ENCODE measurements at places on chromosomes 6 and 20.

- no peak for DNase-seq
These were observed 51.1 kb upstream of the TMEM170B start for GRCh38 chr6:11486486-11486885.

DNA sequence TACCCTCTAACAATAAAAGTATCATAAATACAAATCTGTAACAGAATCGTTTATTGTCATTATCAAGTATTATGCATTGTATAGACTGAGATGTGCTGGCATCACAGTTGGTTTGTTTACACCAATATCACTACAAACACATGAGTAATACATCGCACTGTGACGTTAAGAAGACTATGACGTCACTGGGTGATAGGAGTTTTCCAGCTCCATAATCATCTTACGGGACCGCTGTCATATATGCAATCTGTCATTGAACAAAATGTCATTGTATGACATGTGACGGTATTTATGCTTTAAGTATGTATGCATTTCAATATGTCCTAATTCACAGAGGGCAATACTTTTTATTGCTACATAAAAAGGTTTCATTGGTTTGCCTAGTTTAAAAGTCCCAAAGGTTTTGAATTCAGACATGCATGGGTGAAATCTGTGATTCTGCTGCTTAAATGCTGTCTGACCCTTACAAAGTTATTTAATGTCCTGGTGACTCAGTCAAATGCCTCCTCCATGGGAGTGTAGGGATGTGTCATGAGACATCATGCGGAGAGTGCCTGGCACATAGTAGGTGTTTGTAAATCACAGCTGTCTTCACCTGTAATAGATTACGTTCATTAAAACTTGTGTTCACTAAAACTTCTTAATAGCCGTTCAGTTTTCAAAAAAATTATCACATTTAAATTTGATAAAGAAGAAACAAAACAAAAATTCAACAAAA, 160.7 kb upstream of the PDE10A start:
- DNase-seq: no peak

DNA sequence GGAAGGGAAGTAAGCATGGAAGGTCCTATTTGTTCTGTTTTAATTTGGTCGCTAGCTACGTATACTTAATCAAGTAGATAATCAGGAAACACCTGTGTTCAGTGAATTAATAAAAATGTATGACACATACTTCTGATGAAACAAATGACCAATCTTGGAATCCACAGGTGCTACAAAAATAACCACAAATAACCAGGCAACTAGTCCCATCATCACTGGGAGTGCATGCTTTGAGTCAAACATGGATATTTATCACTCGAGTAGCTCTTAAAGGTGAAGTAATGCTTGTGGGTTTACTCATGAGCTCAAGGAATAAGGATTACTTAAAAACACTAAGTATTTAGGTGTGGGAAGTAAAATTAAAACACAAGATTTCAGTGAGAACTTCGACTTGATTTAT, 285.6 kb upstream of the ID4 start:
- DNase-seq: no peak

DNA sequence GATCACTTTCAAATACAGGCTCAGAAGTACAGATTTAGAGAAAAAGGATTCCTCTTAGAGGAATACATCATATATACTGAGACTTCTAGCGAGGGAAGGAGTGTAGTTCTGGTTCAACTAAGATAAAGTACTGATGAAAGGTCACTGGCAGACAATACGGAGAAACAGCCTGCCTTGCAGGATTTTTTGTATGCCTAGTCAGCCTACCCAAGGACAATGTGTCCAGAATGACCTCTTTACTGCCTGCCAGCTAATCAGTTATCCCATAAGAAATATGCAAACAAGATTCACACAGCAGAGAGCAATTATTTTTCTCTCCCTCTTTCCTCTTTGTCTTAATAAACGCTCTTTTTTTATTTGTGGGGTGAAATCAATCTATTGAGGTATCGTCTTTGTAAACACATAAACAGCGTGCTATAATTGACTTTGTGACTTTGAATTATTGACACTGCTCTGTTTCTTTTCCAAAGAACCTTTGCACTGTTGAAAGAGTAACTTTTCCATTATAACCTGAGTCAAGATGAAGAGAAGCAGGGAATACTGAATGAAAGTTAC, 1.4 kb upstream of the TSPYL4 start:
- no peak for DNase-seq

- peak; percentile 73 for DNase-seq
These were observed at the start of gene FBXL4 for GRCh38 chr6:98947411-98948292. Gene FBXL4 (minus strand): TSS chr6:98947946. CDS start chr6:98926988, 20,958 bp downstream.

- no peak for DNase-seq
These were observed 395.2 kb downstream of the BCKDHB start for GRCh38 chr6:80501636-80502035.

DNA sequence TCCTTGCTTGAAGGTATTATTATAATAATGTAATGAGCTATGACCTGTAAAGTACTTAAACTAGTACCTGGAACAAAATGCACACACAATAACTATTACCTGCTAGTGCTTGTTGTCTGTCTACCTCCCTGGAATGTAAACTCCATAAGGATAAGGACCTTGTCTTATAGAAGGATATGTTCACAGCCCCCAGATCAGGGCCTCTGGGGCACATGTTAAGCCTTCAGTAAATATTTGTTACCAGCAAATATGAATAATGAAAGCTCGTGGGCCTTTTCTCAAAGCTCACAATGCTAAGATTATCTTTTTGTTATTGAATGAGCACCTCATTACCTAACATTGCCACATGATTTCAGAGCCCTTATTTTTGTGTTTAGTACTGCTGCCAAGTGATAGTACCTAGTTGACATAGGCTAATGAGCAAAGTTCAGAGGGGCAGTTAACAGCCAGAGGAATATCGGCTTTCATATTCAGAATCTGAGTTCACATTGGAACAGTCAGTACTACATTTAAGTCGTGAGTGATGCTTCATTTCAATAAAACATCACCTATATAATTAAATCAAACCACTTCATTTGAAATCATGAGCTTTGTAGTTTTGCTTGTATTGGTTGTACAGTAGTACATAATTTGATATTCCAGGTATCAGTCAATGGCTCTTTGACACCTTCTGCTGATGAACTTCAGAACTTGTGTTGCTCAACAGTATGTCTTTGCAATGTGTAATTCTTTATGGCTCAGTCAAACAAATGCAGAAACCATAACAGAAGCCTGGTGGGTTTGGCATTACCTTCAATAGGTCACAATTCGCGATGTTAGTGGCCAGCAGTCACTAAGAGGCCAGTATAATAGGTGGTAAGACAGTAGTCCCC, 11.8 kb upstream of the SMLR1 start:
- no peak for DNase-seq

GRCh38 chr20:54879393-54879792, 404.0 kb downstream of the DOK5 start:
- no peak for DNase-seq

DNA sequence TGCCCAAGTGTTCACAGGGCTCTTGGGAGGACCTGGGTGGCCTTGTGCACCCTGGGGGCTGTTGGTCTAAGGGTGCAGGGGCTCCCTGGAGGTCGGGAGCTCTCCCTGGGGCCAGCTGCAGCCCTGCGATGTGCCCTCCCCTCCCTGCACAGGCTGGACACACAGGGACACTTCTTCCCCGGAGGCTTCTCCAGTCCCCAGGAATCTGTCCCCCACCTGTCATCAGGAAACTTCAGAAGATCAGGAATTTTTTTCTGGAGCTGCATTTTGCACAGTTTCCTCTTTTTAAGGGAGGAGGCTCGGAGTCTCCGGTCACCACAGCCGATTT, 66.9 kb upstream of the BHLHE23 start:
- DNase-seq: no peak
